ENCODE measurements at places on chromosomes 2 and 18.

DNA sequence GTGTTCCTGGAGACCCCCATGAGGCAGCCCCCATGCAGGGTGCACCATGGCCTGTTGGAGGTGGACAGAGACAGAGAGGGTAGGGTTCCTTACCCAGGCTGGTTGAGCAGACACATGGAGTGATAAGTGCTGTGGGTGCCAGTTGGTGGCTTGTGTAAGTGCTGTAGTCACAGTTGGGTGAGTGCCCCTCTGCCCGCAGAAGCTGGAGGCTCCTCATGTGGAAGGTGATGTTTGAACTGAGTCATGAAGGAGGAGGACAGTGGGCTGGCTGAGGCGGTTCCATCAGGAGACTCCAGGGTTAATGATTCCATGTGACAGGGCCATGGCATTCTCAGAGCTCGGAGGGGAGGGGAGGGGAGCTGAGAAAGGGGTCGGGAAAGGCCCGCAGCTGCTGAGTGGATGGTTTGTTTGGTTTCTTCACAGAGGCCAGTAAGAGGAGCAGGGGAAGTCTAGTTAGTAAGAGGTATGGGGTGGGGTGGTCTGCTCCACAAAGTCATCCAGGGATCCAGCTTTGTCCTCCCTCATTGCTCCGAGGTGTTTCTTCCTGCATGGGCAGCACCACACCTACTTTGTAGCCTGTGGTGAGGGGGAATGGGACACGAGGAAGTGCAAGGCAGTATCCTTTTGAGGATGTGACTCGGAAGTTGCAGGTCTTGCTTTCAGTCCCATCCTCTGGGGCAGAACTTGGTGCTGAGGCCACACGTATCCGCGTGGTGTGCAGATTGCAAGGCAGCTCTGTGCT is 13.6 kb downstream of the IMPA2 start:
- DNase-seq = no peak
- peak overlapping the region; percentile 60 for H3K27ac ChIP-seq
- peaks cover 47% of the 10 kb centered on the region for H3K4me1 ChIP-seq
- peaks cover 2% of the 10 kb centered on the region for H3K27me3 ChIP-seq

DNA sequence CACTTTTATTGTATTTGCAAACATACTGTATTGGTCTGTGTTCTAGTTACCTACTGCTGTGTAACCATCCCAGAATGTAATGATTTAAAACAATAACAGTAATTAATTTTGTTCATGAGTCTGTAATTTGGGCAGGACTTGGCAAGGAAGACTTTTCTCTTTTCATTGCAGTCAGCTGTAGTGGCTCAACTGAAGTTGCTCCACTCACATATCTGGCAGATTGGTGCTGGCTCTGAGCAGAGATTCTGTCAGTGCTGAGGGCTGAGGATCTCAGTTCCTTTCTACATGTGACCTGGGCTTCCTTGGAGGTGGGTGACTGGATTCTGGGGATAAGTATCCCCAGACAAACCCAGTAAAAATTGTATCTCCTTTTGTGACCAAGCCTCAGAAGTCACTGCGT is 26.6 kb downstream of the PTPN4 start:
- DNase-seq = no peak
- peaks cover 19% of the 10 kb centered on the region for H3K4me1 ChIP-seq
- H3K27ac ChIP-seq = no peak overlapping the region
- H3K4me3 ChIP-seq = no peak overlapping the region
- H3K36me3 ChIP-seq = no peaks in the 10 kb centered on the region

DNA sequence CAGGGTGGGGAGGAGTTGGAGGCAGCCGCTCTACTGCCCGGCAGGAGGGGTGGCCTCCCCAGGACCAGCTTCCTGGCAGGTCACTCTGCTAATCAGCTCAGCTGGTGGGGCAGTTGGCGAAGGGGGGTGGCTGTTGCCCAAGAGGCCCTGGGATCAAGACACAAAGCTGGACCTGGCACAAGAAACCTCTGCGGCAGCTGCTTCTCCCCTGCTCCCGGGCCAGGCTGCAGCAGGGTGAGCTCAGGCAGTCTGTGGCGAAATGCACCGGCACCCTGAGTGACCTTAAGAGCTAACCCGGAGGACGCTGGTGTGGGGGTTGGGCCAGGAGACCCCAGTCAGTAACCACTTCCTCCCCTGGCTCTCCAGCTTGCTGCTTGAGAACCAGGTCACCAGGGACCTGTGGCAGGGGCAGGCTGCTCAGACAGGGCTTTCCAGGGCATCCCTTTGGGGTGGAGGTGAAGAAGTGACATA is 31.1 kb downstream of the TOGARAM2 start:
- H3K27me3 ChIP-seq = peaks cover 11% of the 10 kb centered on the region
- no peaks in the 10 kb centered on the region for H3K4me1 ChIP-seq
- H3K27ac ChIP-seq = no peak overlapping the region
- DNase-seq = no peak
- no peak overlapping the region for H3K4me3 ChIP-seq
- H3K36me3 ChIP-seq = no peaks in the 10 kb centered on the region

- H3K27me3 ChIP-seq = no peaks in the 10 kb centered on the region
- H3K4me3 ChIP-seq = no peak overlapping the region
- H3K36me3 ChIP-seq = no peaks in the 10 kb centered on the region
- no peak for DNase-seq
- H3K4me1 ChIP-seq = peaks cover 15% of the 10 kb centered on the region
Measured at GRCh38 chr2:43346602-43347567, 120.5 kb upstream of the ZFP36L2 start.

DNA sequence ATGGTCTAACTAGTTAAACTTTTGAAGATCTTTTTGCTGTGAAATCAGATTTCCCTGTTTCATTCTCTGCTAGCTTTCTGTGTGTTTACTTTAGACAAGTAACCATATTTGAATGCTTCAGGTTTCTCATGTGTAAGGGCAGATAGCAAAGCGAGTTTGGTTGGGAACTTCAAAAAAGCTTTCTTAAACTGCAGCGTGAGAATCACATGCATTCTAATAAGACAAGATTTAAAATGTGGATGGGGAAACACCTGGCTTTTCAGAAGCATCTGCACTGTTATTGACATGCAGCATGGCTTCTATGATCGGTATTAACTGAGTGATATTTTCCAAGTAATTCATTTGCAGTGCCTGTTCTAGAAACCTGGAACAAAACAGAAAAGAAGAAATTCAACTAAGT is 119.3 kb downstream of the ABCA12 start:
- no peak overlapping the region for H3K27ac ChIP-seq
- DNase-seq = no peak
- H3K36me3 ChIP-seq = no peaks in the 10 kb centered on the region
- H3K4me1 ChIP-seq = peaks cover 10% of the 10 kb centered on the region
- no peak overlapping the region for H3K4me3 ChIP-seq

DNA sequence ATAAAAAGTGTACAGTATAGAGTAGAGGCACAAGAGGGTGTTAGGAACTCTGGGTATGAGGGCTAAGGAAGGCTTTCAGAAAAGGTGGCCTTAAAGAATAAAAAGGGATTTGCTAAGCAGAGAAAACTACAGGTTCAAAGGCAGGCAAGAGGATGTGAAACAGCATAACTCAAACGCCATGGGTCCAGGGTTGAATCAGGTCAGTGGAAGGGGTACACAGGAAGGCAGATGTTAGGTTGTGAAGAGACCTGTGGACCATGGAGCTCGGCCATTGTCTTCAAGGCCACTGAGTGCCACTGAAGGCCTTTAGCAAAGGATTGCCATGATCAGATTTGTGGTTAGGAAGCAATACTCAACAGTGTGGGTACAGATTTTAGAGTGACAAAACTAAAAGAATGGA is 108.2 kb upstream of the FAM98A start:
- H3K4me1 ChIP-seq = peaks cover 4% of the 10 kb centered on the region
- no peak overlapping the region for H3K4me3 ChIP-seq
- H3K36me3 ChIP-seq = no peaks in the 10 kb centered on the region

DNA sequence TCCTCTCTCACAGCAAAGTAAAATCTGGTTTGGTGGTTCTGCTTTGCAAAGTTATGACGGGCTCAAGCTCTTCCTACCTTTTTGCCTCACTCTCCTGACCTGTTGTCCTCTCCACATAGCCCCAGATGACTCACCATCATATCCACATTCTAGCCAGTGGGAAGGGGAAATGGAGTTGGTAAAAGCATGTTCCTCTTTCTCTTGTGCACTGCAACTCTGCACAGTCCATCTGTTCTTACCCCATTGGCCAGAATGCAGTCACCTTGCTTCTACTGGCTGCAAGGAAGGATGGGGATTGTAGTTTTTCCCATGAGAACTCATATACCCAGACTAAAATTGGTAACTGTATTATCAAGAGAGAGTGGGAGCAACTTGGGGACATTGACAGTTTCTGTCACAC is 50.4 kb upstream of the SMIM21 start:
- no peaks in the 10 kb centered on the region for H3K36me3 ChIP-seq
- no peak for DNase-seq
- H3K4me1 ChIP-seq = peaks cover 1% of the 10 kb centered on the region
- H3K27ac ChIP-seq = no peak overlapping the region
- no peaks in the 10 kb centered on the region for H3K27me3 ChIP-seq
- no peak overlapping the region for H3K4me3 ChIP-seq

DNA sequence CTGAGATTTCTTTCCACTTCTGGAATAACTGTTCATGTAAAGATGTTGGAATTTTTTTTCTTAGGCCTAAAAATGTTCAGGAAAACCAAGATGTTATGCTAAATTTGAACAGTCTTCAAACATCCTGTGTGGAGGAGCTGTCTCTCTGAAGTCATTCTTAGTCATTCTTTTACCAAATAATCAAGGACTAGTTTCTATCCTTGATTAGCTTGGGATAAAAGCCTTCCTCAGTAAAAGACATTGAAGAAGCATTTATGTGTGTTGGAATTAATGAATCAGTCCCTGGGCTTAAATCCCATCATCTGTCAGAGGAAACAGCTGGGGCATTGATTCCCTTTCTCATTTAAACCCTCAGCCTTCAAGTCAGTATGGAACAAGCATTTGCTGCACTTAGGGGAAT is 300.1 kb upstream of the NXPH2 start:
- peaks cover 43% of the 10 kb centered on the region for H3K4me1 ChIP-seq
- no peaks in the 10 kb centered on the region for H3K27me3 ChIP-seq
- H3K4me3 ChIP-seq = no peak overlapping the region
- no peaks in the 10 kb centered on the region for H3K36me3 ChIP-seq

DNA sequence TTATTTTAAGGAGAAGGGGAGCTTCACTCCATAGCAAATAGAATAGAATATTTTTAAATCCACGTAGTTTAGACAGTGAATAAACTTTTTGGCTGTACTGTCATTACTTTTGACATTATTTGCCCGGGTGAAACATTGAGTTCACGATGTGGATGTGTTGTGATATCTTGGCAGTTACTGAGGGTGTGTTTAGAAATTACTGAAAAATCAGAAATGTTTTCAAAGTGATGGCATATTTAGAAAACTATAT is 769 bp upstream of the FAM98A start:
- peak overlapping the region; percentile 98 for H3K27ac ChIP-seq
- H3K4me3 ChIP-seq = peak overlapping the region; percentile 99
- no peak for DNase-seq
- H3K27me3 ChIP-seq = peaks cover 6% of the 10 kb centered on the region
- H3K36me3 ChIP-seq = no peaks in the 10 kb centered on the region
- peaks cover 9% of the 10 kb centered on the region for H3K4me1 ChIP-seq

- H3K4me1 ChIP-seq = peaks cover 4% of the 10 kb centered on the region
- no peak overlapping the region for H3K4me3 ChIP-seq
- no peaks in the 10 kb centered on the region for H3K36me3 ChIP-seq
- H3K27ac ChIP-seq = no peak overlapping the region
Measured at GRCh38 chr2:142973160-142973821, 95.8 kb downstream of the KYNU start.

GRCh38 chr2:223032187-223033142 is 19.5 kb upstream of the KCNE4 start:
- DNase-seq = no peak
- no peaks in the 10 kb centered on the region for H3K4me1 ChIP-seq
- peaks cover 24% of the 10 kb centered on the region for H3K36me3 ChIP-seq
- H3K27ac ChIP-seq = no peak overlapping the region
- H3K4me3 ChIP-seq = no peak overlapping the region
- H3K27me3 ChIP-seq = peaks cover 2% of the 10 kb centered on the region

DNA sequence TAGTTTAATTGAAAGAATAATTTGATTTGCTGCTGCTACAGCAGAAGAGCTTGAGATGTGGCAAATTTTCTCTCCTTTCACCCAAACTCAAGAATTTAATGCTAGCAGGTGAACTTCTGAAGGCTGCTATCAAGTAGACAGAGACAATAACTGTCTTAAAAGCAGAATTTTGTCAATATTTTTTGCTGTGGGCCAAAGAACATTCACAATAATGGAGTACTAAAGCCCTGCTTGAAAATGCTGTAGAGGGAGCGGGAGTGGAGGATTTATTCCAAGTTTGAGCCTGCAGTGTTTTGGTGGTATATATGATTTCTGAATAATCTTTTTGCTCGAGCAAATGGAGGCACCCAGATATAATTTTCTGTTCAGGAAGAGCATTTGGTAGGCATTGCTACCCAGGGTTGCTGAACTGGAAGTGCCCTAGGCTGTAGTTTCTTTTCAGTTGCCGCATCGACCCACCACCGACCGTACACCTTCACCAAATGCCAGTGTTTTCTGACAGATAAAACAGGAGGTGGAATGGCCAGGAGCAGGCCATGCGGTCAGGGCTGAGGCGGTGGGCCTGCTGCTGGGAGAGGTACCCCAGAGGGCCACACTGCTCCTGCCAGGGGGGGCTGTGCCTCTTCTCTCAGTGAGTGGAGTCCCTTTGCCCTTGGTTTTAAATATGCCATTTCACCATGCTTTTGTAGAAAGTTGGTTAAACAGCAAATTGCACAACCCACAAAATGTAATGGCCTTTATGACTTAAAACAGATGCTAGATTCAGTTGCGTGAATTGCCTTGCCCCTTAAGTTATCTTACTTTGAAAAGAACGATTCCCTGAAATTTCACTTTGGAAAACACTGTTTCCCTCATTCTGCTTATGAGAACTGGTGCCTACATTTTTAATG is 36.4 kb downstream of the TSHZ1 start:
- no peak overlapping the region for H3K27ac ChIP-seq
- H3K4me1 ChIP-seq = no peaks in the 10 kb centered on the region
- DNase-seq = no peak
- H3K4me3 ChIP-seq = no peak overlapping the region
- H3K36me3 ChIP-seq = peaks cover 6% of the 10 kb centered on the region

GRCh38 chr2:179243046-179243445 is 21.6 kb downstream of the SESTD1 start:
- DNase-seq = no peak
- H3K27ac ChIP-seq = no peak overlapping the region
- peaks cover 5% of the 10 kb centered on the region for H3K36me3 ChIP-seq
- peaks cover 4% of the 10 kb centered on the region for H3K4me1 ChIP-seq
- no peaks in the 10 kb centered on the region for H3K27me3 ChIP-seq

- peaks cover 7% of the 10 kb centered on the region for H3K27me3 ChIP-seq
- DNase-seq = no peak
- H3K36me3 ChIP-seq = no peaks in the 10 kb centered on the region
- no peak overlapping the region for H3K4me3 ChIP-seq
- H3K27ac ChIP-seq = no peak overlapping the region
Measured at GRCh38 chr18:26230497-26230896, 4.3 kb downstream of the TAF4B start.

GRCh38 chr18:62933261-62933887 is 218.0 kb downstream of the PHLPP1 start:
- no peak overlapping the region for H3K4me3 ChIP-seq
- DNase-seq = no peak
- H3K4me1 ChIP-seq = no peaks in the 10 kb centered on the region
- H3K27ac ChIP-seq = no peak overlapping the region
- H3K36me3 ChIP-seq = peaks cover 4% of the 10 kb centered on the region
- H3K27me3 ChIP-seq = no peaks in the 10 kb centered on the region

- DNase-seq = no peak
- no peaks in the 10 kb centered on the region for H3K27me3 ChIP-seq
- H3K4me3 ChIP-seq = no peak overlapping the region
- no peak overlapping the region for H3K27ac ChIP-seq
Measured at GRCh38 chr2:45218931-45219339, 209.7 kb upstream of the SIX2 start.

Measured in glutamatergic neuron (in vitro differentiated cells).